ENCODE measurements at places on chromosomes 2 and 18.

DNA sequence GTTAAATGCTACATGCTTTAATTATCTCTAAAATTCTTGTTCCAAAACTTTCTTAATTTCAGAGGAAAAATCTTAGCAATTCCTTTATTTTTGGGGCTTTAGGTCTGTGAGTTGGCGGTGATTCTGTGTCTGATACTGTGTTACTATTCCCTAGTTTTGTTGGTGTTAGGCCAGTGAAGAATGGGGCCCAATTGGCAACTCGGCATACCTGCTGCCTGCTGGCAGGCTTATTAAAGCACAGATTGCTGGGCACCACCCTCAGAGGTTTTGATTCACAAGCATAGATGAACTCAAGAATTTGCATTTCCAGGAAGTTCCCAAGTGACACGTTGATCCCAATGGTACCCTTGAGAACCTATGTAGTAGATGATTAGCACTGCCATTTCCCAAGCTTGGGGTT lies 101.6 kb downstream of the OSBPL6 start:
- DNase-seq, result no peak

- no peak for DNase-seq
Observed at GRCh38 chr2:55482186-55482884, 37.2 kb upstream of the CFAP36 start.

DNA sequence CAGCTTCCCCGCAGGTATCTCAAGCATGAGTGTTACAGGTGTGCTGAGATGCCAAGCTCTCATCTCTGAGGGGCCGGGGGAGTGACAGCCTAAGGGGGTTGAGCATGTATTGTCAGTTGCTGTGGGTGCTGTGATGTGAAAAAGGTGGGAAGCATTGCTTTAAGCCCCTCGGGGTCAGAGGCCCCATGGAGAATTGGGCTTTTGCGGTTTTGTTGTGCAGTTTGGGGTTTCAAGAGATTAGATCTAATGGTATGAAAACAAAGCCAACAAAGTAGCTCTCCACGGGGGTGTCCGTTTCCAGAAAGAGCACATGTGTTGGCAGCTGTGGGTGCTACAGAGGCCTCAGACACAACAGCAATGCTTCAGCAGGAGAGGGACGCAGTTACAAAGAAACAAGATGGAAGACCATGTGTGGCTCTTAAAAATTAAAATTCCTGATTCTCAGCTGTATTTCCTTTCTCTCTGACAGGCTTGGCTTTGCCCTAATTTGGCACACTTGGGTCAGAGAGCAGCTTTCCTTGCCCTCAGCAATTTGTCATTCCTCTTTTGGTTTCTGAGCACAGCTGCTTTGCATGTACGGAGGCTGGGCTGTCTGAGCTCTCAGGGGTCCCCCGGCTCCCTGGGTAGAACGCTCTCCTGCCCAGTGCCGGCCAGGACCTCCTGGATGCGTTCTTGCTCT lies 69.9 kb downstream of the TMEM247 start:
- DNase-seq, result no peak

DNA sequence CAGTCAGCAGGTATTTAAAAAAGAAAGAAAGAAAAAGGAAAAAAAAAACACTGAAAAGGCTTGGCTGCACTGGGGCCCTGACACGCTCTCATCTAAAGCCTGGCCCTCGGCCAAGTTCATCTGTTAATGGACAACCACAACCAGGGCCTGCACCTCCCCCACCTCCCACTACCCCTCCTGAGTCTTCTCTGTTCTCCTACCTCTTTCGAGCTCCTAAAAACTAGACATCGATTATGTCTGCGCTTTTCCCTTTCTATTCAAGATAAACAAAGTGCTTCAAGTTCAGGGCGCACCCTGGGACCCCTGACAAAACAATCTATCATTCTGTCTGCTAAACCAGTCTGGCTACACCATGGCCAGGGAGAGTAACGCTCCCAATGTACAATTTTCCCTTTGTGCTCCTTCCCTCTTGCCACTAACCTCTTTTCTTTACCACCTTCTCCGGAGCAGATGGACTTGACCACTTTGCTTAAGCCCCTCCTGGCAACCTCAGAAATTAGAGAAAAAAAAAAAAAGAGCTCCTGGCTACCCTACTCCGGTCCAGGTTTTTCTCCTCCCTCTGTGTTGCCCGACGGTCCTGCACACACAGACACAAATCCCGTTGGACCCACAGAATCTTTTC lies 22.7 kb downstream of the BCL11A start:
- no peak for DNase-seq

GRCh38 chr2:58984731-58985130 lies 743.6 kb upstream of the FANCL start:
- no peak for DNase-seq

GRCh38 chr2:69344305-69344704 lies 42.7 kb downstream of the GFPT1 start:
- DNase-seq, result no peak

DNA sequence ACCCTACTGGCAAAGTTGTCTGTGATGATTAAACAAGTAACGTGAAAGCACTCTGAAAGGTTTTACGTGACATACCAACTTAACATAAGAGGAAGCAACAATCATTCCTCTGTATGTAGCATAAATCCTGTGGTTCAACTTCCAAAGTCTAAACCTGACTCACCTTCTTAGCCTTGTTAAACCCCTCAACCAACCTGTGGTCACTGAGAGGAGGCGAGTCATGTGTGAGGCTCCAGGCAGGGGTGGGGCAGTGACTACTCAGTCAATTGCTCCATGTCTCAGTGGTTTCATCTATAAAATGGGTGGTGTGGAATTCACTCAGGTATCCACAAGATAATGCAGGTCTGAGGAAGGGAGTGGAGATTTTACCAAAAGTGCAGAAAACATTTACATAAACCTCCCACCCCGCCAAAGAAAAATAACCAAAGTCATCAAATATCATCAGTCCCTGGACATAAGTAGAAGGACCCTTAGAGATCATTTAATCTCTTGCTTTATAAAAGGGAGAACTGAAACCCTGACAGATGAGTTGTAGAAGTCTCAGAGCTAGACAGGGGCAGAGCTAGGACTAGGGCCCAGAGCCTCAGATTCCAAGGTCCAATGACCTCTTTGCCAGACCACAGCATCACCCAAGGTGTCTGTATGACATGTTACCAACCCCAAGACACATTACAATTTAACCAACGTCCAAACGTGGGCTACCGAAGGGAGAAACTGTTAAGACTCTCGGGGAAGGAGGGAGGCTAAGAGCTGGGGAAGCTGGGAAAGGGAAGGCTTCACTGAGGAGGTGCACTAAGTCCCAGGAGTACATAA lies 3.7 kb upstream of the PCBP1 start:
- peak; percentile 30 for DNase-seq

DNA sequence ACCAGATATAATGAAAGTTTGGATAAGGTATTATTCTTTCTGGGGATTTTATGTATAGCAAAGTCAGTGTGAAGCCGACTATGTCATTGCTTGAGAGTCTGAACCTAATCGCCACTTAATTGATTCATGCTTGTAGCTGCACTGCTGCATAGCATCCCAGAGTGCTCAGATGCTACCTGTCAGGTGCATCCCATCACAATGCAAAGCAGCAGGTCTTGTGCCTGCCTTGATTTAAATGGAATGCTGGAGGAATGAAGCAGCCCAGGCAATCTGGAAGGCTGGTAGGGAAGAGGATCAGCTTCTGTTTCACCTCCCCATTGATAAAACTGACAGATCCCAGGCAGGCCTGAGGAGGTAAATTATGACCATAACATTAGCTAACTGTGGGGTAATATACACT lies 40.4 kb upstream of the ATIC start:
- DNase-seq, result no peak

- DNase-seq, result no peak
Observed at GRCh38 chr2:10619643-10620042, 70.1 kb downstream of the NOL10 start.

- no peak for DNase-seq
Observed at GRCh38 chr2:142044197-142044596, 86.6 kb downstream of the LRP1B start.

- DNase-seq, result no peak
Observed at GRCh38 chr2:20450201-20450999, 3.5 kb downstream of the RHOB start.

GRCh38 chr18:5771343-5771742 lies 124.0 kb downstream of the TMEM200C start:
- DNase-seq, result no peak

Data from stimulated activated CD8-positive, alpha-beta memory T cell treated with anti-CD3 and anti-CD28 coated beads, Interleukin-15, amount 100 ng/mL, for 4 hours (primary cell).